Large intestine (tissue), 12 donors: ENCODE measurements at places on chromosomes 7 and 10.

DNA sequence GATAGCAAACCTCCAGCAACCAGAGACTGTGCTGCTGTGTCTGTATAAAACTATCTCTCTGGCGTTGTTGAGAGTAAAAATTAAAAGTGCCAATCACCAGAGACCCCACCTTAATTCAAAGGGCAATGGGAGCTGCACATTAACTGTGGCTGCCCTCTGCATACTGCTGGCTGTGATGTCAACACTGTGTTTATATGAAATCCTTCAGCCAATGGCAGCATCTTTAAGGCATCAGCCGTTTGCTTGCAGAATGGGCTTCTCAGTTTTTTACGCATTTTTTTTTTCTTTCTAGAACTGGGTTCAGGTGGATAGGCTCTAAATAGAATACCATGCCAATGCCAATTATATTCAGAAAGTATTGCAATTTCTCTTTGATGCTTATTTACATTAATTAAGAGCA lies 47.7 kb downstream of the CHN2 start:
- no peak for DNase-seq

- DNase-seq, result no peak
These were observed 26.8 kb upstream of the C7orf33 start for GRCh38 chr7:148563583-148564274.

DNA sequence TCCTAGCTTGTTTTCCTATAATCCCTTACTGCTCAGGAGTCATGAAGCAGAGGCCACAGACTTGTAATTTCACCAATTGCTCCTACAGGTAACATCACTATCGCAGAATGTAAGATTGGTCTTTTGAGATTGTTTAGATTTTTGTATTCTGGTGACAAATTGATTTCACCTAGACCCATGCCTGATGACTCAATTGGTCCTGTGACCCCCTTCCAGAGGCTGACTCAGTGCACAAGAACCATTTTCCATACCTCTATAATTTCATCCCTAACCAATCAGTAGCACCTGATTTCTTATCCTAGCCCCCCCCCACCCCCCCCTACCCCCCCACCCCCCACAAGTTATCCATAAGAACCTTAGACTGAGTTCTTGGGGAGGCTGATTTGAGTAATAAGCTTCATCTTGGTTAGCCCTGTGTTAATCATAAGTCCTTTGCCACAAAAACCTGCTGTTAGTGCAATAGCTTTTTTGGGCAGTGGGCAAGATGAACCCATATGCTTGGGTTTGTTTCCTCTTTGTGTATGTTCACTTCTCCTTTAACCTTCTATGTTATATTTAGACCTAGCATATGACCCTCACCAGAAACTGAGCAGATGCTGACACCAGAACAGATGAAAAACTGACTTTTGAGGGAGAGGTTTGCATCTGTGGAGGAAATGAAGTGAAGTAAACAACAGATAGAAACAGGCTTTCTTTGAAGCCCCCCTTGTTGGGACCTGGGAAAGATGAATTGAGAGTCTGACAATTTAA lies 187.1 kb downstream of the KIF20B start:
- DNase-seq, result no peak

DNA sequence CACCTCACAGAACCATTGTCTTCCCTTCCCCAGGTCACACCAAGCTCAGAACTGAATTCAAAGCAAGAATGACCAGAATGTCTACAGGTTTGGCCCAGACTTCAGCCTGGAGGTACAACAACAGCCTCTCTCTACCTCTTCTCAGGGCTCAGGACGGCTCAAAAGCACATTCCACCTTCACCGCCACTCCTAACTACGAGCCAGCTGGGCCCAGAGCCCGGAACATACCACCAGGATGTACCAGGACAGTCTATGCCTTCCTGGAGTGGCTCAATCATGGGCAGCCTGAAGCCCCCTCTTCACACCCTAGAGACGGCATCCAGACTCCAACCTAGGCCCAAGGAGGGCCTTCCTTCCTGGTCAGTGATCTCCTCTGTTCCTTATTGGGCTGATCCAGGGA lies 41.6 kb downstream of the ANXA8 start:
- no peak for DNase-seq

GRCh38 chr10:62980687-62981086 lies 152.4 kb upstream of the NRBF2 start:
- DNase-seq, result no peak

DNA sequence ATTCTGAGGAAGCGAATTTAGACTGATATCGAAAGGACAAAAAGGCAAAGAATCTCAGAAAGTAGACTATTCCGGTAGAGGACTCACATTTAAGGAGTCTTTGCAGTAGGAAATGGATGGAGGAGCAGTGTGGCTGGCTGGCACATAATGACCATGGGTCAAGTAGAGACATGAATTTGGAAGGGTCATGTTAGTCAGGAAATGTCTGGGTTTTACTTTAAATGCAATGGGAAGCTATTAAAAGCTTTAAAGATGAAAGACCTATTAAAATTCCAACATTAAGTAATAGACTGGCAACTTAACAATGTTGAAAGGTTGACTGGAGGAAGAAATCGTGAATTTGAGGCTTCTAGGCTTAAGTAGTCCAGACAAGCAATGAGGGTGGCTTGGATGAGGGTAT lies 90.0 kb upstream of the SEMA3C start:
- no peak for DNase-seq

GRCh38 chr10:102646610-102647442 lies 2.5 kb downstream of the TRIM8 start:
- no peak for DNase-seq

DNA sequence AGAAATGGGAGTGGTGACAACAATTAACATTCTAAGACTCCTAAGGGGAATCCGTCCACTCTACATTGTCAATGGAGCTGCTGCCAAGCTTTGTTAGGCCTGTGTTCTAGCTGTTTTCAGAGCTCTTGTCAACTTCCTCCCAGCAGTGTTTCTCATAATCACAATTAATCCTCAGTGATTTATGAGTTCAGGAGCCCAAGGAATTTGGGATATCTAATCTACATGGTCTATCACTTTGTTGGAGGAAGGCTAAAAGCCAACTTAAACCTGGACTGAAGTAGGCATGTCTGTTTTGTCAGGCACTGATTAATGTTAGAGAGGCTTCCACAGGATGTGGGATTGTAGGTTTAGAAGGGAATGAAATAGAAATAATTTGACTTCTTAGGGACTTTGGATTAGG lies 10.2 kb upstream of the OR2F2 start:
- no peak for DNase-seq

DNA sequence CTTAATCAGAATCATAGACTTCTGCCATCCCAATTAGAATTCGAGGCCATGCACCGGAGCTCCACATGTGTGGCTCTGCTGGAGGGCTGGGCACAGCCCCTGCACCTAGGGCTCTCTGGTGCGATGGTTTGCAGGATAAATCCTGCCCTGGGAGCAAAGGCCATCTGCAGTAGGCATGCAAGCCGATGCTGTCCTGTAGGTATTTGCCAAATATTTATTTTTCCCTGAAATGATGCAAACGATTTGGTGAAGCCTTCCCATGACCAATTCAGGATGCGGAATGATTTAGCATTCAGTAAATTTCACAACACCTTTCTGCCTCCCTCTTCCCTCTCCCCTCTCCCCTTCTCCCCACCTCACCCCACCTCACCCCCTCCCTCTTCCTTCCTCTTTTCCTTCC lies 170.6 kb downstream of the EBF3 start:
- no peak for DNase-seq

DNA sequence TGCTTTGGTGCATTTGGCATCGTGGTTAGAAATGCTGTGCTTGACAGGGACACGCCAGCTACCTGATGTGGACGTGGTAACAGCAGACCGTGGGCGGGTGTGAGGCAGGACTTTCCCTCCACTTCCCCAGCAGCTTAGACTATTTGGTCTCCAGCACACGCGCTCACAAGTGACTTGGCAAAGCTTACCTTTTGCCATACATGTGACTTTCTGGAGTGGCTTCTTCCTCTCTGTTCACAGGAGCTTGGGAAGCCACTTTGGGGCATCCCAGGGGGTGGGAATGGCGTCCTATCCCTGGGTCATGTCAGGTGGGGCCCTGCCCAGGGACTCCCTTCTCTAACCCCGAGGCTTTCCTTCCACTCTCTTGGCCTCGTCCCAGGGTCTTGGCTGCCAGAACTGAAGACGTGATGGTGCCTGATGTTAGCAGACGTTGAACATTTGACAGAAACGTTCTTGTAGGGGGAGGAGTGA lies 228.7 kb upstream of the KLF6 start:
- DNase-seq, result no peak

- no peak for DNase-seq
These were observed 31.2 kb upstream of the MSRB2 start for GRCh38 chr10:23063973-23064812.

DNA sequence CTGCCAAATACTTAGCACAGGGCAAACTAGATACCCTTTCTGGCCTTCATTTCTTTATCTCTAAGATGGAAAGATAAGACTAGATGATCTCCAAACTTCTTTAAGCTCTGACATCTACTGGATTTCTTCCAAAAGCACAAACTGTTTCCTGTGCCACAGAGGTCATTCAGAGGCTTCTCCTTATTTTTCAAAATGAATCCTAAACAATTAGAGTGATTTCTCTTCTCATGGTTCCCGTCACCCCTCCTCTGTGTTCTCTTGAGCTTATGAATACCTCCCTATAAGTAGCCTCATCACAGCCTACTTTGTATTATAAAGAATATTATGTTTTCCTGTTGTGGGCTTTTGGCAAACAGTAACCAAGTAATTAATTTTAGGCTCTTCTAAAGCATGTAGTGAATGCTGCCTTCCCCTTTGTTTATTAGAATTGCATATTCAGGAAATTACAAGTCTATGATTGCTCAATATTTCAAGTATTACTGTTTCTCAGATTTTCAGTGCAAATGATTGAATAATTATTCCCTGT lies 179.5 kb downstream of the REEP3 start:
- no peak for DNase-seq

DNA sequence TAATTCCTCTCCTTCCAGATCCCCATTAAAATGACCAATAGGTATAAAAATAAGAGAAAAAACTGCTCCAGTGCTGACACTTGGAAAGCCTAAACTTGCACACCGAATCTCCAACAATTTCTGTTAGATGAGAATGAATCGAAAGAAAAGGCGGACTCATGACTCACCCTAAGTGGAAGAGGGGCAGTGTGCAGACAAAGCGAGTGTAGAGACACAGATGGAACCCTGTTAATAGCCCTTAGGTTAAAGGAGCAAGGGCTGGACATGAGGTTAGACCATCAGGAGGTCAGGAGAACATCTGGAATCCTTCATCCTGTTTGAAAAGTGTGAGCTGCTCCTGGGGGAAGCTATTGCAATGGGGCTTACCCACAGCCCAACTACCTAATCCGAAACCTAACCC lies 103.4 kb upstream of the GLI3 start:
- DNase-seq, result no peak

DNA sequence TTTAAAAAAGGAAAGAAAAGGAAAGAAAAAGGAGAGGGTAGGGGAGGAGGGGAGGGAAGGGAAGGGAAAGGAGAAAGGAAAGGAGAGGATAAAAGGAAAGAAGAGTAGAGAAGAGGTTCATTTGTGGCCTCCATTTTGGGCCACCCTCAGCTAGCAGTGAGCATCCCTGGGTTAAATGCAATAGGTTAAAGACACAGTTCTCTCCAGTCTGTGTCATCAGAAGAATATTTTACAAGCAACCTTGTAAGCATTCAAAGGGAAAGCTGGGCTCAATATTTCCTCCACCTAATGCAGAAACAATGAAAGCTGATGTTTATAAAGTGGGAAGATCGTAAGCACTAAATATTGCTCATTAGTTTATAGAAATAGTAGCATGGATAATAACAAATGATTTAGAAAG lies 219.1 kb upstream of the PITRM1 start:
- DNase-seq, result no peak

GRCh38 chr10:132054564-132054963 lies 11.2 kb upstream of the JAKMIP3 start:
- no peak for DNase-seq

GRCh38 chr10:100033766-100034418 lies 24.1 kb upstream of the DNMBP start:
- DNase-seq, result no peak

DNA sequence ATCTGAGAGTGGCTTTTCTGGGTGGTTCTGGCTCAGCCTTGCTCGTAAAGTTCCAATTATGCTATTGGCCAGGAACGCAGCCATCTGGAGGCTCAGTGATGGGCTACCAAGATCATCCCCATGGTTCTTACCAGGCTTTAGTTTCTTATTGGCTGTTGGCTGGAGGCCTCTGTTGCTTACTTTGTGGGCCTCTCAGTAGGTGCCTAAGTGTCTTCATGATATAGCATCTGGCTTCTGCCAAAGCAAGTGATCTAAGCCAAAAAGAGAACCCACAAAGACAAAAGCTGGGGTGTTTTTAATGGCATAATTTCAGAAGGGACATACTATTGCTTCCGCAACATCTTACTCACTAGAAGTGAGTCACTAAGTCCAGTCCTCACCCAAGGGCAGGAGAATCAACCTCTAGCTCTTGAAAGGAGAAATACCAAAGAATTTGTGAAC lies 132.0 kb upstream of the MDFIC start:
- no peak for DNase-seq

- no peak for DNase-seq
These were observed 238.7 kb downstream of the TCERG1L start for GRCh38 chr10:131072651-131073468.

DNA sequence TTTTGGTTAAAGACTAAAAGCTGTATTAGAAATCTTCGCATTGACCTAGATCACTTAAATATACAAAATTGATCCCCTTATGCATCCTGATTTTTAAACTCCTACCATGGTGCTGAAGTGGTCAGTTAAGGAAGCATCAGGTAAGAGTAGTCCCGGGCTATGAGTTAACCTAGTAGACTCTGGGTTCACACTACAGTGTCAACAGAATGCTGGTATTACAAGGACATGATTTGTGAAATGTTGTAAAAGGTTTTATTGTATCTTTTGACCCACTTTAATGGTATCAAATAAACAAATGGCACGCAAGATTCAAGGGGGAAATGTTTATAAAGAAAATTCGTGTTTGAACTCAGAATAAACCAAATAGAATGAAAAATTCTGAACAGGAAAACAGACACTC lies 36.8 kb downstream of the RTKN2 start:
- no peak for DNase-seq

- DNase-seq, result no peak
These were observed 18.5 kb downstream of the STRIP2 start for GRCh38 chr7:129452589-129453231.
